ENCODE measurements at places on chromosomes 2 and 18.
A peak's percentile ranks its signal among the peaks of the same experiment; 100 is the strongest.

DNA sequence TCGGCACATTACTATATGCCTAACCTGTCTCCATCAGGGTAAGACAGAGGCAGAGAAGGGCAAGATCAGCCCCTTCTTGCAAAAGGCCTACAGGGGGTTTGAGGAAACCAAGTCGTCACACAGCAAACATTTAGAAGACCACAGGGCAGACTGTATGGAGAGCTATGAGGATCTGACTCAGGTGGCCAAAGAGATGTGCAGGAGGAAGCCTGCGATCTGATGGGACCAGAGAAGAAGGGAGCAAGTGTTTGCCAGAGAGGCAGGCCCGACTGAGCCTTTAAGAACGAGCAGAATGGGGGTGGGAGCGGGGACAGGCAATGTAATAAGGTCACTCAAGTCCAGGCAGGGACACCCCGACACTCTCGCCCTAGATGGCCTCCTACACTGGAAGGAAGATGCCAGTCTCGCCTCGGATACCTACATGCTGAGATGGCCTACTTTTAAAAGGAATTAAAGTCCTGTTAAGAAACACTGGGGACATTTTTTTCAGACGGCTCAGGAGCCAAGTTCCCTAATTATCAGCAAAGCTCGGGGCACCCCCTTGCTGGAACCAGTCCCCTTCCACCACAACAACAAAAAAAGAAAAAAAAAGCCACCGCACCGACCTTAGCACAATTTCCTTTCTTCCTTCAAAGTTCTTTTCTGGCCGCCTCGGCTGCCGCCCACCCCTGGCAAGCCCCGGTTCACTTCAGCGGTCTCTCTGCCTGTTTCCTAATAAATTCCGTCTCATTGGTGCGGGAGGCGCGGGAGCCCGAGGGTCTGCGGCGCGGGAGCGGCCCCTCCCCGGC lies 1.5 kb downstream of the SFXN5 start:
- no peak for DNase-seq

DNA sequence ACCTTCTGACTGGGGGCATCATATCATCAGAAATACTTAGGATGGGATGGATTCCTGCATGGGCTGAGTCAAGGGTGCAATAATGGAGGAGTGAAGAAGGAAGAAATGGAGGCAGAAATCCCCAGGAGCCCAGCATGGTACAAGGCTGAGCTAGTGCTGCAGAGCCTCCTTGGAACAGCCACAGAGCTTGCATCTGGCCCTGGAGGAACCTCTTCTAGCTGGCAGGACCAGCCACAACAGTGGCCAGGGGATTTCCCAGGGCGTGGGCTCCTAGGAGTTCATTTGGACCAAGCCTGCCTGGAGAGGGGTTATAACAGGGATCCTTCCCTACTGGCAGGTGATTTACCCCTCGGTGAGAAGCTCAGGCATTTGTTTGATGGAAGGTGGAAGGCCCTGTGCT lies 4.7 kb upstream of the IL37 start:
- DNase-seq, result no peak

- no peak for DNase-seq
These were observed 336.1 kb upstream of the PKDCC start for GRCh38 chr2:41711736-41712135.

DNA sequence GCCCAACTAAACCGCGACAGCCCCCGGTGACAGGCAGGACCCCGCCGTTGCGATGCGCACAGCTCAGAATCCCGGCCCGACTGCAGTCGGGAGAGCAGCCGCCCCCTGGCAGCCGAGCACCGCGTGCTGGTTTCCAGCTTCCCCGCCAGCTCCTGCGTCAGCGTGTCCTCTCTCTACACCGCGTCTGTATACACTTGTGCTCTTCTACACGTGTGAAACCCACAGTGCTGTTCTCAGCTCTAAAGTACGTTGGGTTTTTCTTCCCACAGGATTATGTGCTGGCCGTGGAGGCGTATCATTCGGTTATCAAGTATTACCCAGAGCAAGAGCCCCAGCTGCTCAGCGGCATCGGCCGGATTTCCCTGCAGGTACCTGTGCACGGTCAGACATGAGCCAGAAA lies 54.0 kb downstream of the ADI1 start:
- no peak for DNase-seq

GRCh38 chr18:6382963-6383362 lies 31.7 kb downstream of the L3MBTL4 start:
- no peak for DNase-seq

GRCh38 chr18:31819106-31819924 lies 58.6 kb upstream of the SLC25A52 start:
- DNase-seq, result peak; percentile 51

GRCh38 chr2:120374821-120375220 lies 28.9 kb downstream of the INHBB start:
- no peak for DNase-seq

GRCh38 chr2:240790370-240791220 lies 29.4 kb downstream of the KIF1A start:
- no peak for DNase-seq

GRCh38 chr2:179140571-179140970 lies 90.6 kb upstream of the CCDC141 start:
- no peak for DNase-seq

DNA sequence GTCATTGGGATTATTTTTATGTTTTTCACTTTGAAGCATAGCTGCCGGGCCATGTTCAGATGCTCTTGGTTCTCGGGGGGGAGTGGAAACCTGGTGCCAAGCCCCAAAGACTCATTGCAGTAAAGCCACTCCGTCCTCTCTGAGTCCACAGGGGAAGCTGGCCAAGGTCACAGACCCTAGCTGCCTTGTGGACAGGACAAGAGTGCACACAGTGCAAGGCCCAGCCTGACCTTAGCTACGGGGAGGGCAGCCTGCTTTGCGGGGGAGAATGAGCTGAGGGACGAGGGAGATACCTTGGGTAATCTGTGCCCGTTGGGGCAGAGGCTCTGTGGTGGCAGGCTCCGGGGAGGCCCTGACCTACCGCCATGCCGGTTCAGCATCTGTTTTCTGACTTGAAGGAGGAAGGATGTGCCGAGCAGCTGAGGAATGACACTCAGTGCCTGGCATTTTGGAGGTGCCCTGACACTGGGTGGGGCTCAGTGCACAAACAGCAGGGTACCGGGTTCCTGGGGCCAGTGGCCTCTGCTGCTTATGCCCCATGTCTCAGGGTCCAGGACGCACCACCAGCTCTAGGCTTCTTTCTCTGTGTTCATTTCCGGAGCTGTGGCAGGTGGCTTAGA lies 87.2 kb downstream of the STPG4 start:
- DNase-seq, result no peak

DNA sequence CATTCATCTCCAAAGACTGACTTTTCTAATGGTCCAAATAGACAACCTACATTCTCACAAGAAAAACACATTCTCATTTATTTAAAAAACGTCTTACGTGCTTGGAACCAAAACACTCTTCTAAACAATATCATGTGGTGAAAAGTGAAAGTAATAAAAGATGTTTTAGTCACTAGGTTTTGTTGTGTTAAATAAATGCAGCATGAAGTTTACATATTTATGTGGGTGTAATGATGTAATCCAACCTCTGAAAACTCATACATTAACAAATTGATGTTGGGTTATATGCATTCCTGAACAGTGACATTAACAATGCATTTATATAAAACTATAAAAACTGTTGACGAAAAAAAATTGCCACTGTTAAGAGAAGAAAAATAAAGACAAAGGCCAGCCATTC lies 55.1 kb upstream of the ACVR2A start:
- no peak for DNase-seq

- no peak for DNase-seq
These were observed 3.7 kb upstream of the ATG16L1 start for GRCh38 chr2:233247744-233248143.

GRCh38 chr2:170548304-170548703 lies 166.8 kb upstream of the SP5 start:
- no peak for DNase-seq

GRCh38 chr2:155203178-155203577 lies 504.7 kb downstream of the KCNJ3 start:
- DNase-seq, result no peak

DNA sequence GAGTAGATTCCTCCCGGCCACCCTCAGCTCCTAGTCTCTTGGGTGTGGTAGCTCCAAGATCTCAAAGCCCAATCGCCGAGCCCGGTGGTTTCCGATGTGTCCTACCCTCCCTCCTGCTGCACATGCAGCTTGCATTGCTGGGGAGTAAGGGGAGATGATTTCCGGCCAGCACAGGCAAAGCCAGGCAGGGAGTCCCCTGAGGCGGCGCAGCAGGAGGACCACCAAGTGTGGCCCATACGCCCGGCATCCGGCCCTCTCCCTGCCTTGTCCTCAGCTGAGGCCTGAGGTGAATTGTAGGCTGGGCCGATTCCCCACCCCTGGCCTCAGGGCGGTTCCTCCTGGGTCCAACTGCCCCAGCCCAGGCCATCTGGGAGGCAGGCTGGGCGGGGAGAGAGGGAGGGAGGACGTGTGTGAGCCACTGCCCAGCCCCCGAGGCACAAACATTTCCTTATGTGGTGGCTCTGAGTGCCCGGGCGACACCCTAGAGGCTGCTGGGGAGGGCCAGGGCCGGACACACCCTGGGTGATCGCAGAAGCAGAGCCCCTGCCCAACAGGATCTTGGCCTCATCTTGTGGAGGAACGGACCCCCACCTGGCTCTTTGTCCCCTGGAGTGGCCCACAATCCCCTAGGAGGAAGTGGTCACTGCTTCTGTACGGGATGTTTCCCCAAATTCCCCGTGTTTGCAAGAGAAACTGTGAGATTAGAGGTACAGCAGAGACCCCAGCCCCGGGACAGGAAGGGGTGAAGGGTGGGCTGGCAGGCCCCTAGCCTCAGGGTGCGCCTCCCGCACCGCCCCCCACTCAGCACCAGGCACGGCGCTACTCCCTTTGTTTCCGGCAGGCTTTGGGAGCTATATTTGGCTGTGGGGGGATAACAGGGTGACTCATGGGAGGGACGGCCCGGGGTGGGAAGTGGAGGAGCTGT lies 41.9 kb upstream of the PTMA start:
- DNase-seq, result peak; percentile 90

GRCh38 chr2:222239945-222240675 lies 58.7 kb downstream of the PAX3 start:
- DNase-seq, result no peak

- no peak for DNase-seq
These were observed 32.1 kb downstream of the TRAK2 start for GRCh38 chr2:201419057-201419635.

- no peak for DNase-seq
These were observed 23.3 kb downstream of the RMC1 start for GRCh38 chr18:23526501-23527063.

GRCh38 chr2:64524604-64525316 lies 632 bp downstream of the AFTPH start:
- DNase-seq, result peak; percentile 23

GRCh38 chr2:124039762-124040291 lies 14.7 kb downstream of the CNTNAP5 start:
- DNase-seq, result no peak

DNA sequence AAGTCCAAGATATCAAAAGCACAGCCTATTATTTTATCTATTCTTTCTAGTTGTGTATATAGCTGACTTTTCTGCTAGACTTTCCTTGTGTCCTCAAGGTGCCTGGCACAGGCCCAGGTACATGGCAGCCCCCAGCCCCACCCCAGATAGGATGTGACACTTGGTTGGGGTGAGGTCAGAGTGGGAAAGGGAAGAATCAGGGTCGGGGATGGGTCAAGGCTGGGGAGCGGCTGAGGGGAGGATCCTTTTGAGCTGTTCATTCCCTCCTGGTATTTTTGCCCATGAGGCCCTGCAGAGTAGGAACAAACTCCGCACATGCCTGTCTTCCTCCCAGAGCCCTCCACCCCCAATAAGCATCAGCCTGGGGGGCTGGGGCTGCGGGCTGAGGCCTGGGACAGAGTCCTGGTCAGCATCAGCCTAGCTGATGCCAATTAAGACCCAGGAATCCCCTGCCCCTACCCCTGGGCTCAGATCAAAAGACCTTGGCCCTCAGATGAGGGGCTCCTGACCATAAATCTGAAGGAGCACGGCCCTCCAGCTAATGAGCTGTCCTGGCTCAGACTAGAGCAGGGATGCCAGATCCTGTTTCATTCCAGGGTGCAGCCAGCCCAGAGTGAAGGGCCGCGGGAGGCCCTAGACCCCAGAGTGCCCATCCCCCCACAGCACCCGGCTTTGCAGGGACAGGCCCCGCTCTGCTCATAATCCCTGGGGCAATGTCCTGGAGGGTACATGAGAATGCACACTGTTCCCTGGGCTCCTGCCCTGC lies 85.3 kb downstream of the SDC1 start:
- DNase-seq, result no peak

DNA sequence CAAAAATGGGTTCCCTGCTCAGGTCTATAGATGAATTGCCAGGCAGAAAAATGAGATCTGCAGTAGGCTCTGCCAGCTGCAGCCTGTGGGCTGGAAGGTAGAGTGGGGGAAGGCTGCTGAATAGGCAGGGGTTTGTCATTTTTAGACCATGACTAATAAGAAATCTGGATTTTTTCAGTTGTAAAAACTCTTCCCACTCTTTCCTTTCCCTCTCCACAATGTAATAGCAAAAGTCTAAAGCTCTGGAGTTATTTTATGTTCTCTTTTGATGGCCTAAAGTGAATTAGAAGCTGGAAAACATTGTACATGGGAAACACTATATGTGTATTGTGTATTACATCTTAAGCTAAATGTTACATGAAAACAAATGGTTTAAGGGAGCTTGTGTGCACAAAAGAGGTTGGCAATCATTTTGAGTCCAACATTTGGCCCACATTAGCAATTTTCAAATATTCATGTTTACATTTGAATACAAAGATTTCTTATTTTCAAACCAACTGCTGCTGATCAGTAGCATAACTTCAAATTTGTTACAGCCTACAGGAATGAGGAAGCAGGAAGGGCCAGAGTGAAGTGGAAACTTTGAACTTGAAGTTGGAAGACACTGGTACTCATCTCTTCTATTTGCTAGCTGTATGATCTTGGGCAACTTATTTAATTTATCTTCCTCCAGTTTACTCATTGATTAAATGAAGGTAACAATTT lies 407.1 kb downstream of the SLC4A3 start:
- DNase-seq, result no peak

DNA sequence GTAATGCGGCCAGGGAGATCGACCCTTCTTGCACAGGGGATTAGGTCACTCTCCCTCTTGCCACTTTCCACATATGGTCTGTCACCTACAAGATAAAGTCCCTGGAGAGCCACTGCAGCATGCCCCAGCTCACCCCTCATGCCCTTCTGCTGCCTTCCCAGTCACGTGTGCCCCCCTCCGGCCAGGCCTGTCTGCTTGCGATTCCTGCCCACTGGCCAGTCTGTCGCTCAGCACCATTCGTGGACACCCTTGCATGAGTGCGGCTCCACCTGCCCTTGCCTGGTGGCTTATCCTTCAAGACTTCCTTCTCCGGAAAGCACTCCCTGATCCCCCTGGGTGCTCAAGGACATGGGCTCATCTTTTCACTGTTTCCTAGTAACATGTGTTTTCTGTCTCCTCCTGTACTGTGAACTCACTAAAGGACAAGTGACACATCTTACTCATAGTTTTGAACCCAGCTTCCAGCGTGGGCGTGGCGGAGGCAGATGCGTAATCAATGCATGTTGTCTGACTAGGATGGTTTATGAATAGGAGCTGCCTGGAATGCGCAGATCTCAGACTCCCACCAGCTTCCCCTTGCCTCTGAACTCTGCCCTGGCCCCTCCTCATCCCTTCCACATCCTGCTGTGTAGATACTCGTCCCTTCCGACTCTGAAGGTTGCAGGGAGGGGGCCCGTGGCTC lies 7.8 kb upstream of the NT5DC4 start:
- DNase-seq, result no peak

Measured in cerebellar cortex (tissue), 1 donor.